ENCODE measurements at places on chromosomes 3 and 15. TPM values are rescaled to one million over a fixed set of nuclear protein-coding genes. Genes with fewer than 3 reads are reported as not detected.

GRCh38 chr15:63698692-63699091, 101.5 kb downstream of the FBXL22 start:
- DNase-seq: no peak

ECE2 gene
- 1.6 TPM for total RNA-seq

GRCh38 chr3:55988905-55989304, 479.4 kb downstream of the ERC2 start:
- no peak for DNase-seq

DNA sequence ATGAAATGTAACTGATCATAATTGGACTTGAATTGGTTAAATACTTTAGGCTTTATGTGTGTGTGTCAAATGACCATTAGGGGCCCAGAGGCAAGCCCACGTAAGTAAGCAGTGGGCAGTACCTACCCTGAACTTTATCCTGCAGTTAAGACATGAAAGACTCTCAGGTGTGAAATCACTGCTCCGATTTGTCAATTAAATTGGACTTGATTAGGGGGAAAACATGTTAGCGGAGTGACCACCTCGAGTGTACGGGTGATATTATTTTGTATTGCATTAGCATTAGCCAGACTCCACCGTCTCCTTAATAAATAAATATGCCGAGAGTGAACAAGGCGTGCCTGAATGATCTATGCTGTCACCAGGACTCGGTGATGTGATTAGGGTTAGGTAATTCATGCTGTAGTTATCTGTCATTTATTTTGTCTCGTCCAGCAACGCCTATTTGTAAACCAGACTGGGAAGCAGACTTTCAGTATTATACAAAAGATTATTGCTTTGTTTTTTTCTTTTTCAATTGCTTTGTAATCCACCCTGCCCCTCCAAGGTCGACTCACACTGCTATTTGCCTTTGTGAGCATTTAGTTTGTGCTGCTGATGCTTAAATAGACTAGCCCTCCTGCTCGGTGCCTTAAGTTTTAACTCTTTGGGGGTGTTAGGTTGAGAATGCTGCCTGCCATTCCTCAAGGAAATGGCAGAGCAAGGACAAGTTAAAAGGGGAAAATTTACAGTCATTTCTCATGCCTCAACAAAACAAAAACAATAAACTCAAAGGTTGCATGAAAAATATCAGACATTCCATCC, 1.8 kb downstream of the RBMS3 start:
- no peak for DNase-seq

GATA2 gene
- total RNA-seq: 17.7 TPM

DNA sequence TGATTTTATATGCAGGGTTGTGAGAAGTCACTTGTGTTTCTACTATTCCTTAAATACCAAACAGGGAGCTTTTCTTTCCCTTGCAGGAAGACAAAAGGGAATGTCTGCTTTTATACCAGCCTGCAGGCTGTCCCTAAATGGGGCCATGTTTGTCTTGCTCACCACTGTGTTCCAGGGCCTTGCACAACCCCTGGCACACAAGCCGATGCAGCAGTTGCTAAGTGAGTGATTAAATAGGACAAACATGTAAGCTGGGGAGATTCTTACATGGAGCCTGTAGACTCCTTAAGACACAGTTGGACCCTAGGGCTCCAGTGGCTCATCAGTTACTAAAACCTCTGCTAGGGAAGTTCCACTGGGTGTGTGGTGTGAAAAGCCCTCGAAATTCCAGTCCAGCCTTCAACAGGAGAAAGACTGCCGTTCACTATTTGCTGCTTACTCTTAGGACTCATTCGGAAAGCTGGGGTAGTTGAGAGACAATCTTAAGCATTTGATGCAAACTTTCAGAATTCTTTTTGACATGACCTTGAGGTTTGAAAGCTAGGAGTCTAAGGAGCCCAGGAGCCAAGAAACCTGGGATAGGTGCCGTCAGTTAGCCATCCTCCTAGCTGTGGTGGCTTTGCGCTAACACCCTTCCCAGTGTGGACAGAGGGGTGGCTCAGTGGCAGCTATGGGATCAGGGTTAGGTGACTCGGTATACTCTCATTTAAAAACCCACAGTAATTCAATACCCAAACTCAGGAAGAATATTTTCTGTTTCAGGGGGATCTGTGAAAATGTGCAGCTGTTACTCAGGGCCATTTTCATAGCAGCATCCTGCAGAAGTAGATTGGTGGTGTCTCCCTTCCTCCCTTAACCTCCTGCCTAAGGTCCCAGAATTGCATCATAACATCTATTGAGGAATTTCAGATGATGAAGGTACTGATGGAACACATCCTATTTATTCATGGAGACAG, 39.1 kb downstream of the SYNM start:
- peak; percentile 88 for DNase-seq

ADGRG7 gene
- not detected for total RNA-seq

Data from right atrium auricular region (tissue), 2 donors.